Mucosa of gallbladder (tissue), 1 donor: ENCODE measurements at places on chromosomes 13 and 19. TPM values are rescaled to one million over a fixed set of nuclear protein-coding genes. Genes with fewer than 3 reads are reported as not detected.

The LPAR2 gene
- total RNA-seq: 44.3 TPM

The SPRED3 gene
- total RNA-seq: 3.4 TPM

The PEX11G gene
- total RNA-seq: 8.2 TPM

DNA sequence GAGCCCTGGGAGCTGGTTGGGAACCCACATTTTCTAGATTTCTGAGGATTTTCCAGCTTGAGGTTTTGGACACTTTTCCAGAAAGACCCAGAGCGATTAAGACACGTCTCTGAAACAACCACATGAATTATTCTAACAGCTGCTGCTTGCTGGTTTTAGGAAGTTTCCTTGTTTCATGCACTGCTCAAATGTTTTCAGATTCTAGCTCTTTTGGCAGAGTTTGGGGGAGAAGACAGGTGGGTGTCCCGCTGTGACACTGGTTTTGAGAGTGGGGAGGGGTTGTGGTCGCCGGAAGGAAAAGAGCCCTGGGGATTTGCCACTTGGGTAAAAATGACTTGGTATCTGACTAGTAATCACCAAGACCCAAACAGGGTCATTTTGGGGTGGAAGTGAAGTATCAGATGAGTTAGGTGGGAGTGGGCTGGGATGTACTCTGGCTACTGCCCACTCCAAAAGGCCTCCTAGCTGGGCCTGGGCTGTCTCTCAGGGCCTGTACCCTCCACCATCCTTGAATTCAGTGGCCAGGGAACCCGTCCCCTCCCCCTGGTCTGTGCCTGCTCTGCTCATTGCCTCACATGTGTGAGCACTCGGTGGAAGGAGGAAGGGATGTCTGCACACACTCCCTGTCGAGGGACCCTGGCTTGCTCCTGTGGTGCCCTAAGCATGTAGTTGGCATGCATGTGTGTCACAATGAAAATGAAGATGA lies 13.2 kb downstream of the GATAD2A start:
- no peak for DNase-seq

GRCh38 chr13:51632591-51633362 lies 48.5 kb downstream of the WDFY2 start:
- no peak for DNase-seq

DNA sequence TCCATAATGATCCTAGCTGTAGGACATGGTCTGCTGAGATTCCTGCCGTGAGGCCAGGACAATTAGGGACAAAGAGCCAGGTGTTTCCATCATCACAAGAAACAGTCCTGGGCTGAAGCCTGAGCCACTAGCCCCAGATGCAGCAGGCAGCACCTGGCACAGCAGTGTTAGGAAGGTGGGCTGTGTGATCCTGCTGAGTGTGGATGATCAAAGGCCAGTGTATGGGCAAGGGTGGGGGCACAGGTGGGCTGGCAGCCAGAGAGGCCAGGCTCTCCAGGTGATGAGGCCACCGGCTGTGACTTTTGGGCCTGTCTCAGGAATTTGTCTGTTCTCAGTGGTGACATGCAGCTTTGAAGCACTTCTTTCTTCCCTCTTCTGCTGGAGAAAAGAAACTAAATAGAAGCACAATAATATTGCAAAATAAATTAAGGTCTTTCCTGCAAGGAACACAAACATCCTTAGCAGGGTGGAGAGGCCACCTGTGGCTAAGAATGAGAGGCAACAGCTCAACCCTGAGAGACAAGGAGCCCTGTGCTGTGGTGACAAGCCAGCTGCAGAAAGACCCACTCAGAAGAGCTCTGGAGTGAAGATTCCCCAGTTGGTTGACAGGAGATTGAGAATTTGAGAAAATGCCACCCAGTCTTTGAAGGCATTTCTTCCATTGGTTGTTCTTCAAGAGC lies 127.6 kb downstream of the KATNAL1 start:
- no peak for DNase-seq

GRCh38 chr19:36771261-36772231 lies 1.1 kb downstream of the ZNF850 start:
- peak; percentile 70 for DNase-seq

GRCh38 chr19:6069268-6069791 lies 41.0 kb downstream of the RFX2 start:
- DNase-seq: no peak

- DNase-seq: no peak
Observed at GRCh38 chr13:100140441-100140840, 51.5 kb downstream of the PCCA start.
